ENCODE measurements at places on chromosomes 12 and 14. TPM values are rescaled to one million over a fixed set of nuclear protein-coding genes. Genes with fewer than 3 reads are reported as not detected.

DNA sequence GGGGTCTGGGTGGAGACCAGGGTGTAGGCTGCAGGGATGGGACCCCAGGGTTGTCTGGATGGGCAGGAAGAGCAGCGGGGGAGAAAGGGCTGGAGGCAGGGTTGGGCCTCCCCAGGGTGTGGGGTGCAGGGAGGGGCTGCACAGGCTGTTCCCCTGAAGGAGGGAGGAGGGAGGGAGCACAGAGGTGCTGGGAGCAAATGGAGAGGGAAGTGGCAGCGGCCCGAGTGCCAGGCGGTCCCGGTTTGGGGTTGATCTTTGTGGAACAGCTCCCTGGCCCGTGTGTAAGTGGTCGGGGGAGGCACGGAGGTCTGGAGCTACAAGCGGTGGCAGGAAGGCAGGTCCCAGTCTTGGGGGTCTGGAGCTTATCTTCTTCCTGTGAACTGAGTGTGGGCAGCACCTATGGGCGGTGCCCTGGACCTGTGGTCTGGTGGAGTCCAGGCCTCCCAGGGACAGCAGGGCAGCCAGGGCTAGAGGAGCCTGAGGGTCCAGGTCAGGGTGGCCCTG is 391.6 kb downstream of the TMEM121 start:
- no peak for DNase-seq

Gene ADAM21
- total RNA-seq, result not detected

Gene ACSM4
- total RNA-seq, result not detected

DNA sequence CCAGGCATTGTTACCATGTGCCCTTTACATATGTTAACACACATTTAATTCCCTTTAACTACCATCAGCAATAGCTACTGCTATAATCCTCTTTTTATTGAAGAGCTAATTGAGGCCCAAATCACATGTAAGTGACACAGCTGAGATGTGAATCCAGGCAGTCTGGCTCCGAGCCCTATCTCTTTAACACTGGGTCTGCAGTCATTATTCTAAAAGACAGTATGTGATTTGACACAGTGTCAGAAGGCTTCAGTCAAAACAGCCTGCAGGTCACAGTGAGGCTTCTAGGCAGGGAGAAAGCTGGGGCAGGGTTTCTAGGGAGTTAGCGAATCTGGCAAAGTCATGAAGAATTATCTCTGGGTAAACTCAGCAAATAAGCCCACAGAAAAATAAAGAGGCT is 148.2 kb downstream of the KIF21A start:
- DNase-seq, result no peak

- DNase-seq, result no peak
Observed at GRCh38 chr14:72864712-72865365, 29.1 kb downstream of the DPF3 start.

Gene LTBP2
- total RNA-seq, result not detected

Gene MEG3
- not detected for total RNA-seq

GRCh38 chr12:122721057-122721545 is 4.5 kb upstream of the HCAR3 start:
- no peak for DNase-seq

GRCh38 chr14:63275611-63276010 is 43.1 kb downstream of the GPHB5 start:
- no peak for DNase-seq

DNA sequence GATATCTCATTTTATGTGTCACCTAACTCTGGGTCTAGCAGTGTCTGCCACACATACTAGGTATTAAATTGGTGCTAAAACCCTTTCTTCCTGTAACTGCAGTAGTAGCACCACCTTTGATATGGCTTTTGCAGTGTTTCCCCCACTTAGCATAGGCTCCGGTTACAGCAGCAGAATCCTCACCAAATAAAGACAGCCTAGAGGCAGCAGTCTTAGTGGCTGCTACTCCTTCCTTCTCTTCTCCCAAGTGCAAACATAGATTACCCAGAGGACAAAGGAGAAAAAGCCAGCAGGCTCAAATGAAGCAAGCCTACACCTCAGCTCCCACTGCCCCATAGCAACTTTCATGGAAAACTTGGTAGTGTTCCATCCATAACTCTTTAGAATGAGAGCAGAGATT is 30.1 kb upstream of the ABCC9 start:
- DNase-seq, result peak; percentile 23

Gene ANO2
- total RNA-seq, result not detected

GRCh38 chr12:113619202-113619601 is 147.5 kb upstream of the LHX5 start:
- DNase-seq, result no peak

GRCh38 chr14:73789989-73790581 is 61.5 kb upstream of the PTGR2 start:
- peak; percentile 39 for DNase-seq

Gene WNT1
- total RNA-seq, result not detected

DNA sequence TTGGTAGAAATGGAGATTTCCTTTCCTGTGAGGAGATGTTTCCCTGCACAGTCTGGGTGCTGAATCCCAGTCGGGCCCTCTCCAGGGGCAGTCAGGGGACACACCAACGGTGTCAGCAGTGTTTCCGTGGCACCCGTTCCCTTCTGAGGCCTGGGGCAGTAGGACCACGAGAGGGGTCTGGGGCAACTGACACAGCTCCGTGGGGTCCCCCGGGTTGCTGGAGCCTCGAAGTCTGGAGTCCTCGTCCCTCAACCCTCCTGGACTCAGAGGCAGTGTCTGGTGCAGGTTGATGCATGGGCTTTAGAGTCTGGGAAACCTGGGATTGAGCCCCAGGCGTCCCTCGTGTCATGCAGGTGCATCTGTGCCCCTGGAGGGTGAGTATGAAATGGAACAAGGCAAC is 327.3 kb downstream of the ADGRD1 start:
- DNase-seq, result no peak

GRCh38 chr14:100104523-100105300 is 39.5 kb downstream of the EVL start:
- no peak for DNase-seq

Gene SINHCAF
- total RNA-seq, result 73.7 TPM

Gene MMP17
- total RNA-seq, result not detected

- no peak for DNase-seq
Observed at GRCh38 chr12:52772188-52772587, 5.0 kb downstream of the KRT76 start.

GRCh38 chr12:93348575-93349435 is 28.9 kb upstream of the NUDT4 start:
- no peak for DNase-seq

Gene LETMD1
- 105 TPM for total RNA-seq

Gene IKZF4
- total RNA-seq, result 7.4 TPM

DNA sequence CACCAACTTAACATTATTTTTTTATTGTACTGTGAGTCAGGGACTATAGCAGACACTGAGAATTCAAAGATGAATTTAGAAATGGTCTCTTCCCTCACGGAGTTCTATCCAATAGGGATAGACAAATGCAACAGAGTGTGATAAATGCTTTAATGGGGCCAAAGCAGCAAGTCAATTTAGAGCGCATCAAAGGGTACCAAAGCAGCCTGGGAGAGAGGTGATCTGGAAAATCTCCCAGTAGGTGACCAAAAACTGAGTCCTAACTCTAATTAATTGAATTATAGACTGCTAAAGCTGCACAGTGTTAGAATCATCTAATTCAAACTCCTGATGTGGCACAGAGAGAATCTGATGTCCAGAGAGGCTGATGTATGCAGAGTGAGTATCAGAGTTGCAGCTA is 2.6 kb downstream of the LIN7A start:
- no peak for DNase-seq

DNA sequence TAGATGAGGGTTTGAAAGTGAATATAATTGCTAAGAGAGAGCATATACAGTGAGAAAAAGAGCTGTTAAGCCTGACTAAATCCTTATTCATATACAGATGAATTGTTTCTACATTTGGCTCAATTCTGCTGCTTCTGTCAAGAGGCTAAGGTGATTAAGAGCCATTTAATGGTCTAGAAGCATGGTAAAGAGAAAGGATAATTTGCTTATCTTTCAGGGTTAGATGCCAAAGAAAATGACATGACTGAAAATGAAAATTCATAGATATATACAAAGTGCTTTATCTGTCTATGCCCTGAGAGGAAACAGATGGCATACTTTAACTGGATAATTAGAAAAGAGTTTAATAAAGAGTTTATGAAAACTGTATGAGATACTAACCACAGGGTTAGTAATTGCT is 834.9 kb downstream of the SLC6A15 start:
- DNase-seq, result no peak

Gene POTEM
- total RNA-seq, result not detected

- DNase-seq, result no peak
Observed at GRCh38 chr12:52837413-52837741, 3.3 kb upstream of the KRT79 start.

Gene DDX51
- total RNA-seq, result 6.4 TPM

DNA sequence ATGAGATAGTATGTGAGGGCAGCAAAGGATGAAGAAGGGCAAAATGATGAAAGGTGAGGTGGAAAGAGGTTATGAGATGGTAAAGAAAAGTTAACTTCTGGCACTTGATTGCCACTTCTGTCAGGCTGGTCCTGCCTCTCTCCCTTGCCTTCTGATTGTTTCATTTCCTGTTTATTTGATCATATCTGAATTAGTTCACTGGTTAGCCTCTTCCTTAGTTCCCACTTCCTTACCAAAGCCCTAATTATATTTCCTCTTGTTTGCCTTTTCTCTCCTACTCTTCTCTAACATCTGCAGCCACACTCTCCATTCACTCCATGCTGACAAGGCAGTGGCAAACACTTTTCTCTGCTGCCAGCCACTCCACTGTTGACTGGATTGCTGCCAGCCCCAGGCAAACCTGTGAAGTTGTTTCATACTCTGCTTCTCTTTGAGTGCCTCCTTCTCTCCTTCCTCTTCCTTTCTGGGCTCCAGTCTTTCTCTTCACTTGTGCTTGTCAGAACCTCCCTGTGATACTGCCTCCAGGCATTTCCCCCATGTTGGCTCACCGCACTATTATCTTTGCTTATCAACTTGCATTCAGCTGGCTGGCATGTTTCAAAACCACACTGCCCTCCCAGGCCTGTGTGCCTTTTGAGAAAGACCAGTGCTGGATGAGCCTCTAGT is 8.1 kb downstream of the PNP start:
- peak; percentile 52 for DNase-seq

- no peak for DNase-seq
Observed at GRCh38 chr12:3671330-3672112, 81.4 kb downstream of the CRACR2A start.

GRCh38 chr14:53285821-53286220 is 132.7 kb upstream of the DDHD1 start:
- no peak for DNase-seq

Gene TEX52
- total RNA-seq, result not detected

DNA sequence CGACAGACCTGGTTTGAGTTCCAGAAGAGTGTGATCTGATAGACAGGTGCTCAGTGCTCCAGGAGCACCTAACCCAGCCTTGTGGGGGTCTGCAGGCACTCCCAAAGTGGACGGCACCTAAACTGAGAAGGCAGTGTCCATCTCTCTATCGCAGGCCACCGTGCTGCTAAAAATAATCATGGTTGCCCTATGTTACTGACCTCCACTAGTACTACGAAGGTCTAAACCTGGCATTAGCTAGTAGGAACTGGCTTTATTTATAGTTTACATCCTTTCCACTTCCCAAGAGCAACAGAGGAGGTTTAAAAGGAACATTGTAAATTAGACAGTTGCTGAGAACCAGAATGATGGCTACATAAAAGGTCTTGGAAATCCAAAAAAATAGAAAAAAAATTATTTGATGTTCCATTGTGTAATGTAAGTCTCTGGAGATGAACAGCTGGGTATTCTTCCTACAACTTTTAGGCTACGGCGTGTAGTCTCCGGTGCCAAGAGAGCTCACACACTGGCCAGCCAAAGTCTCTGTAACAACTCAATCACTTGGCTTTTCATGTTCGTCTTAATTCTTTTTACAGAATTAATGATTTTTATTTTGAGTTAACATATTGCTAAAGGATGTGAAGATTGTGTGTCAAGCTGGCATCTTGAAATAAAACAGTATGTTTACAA is 27.3 kb downstream of the PPFIBP1 start:
- DNase-seq, result no peak

DNA sequence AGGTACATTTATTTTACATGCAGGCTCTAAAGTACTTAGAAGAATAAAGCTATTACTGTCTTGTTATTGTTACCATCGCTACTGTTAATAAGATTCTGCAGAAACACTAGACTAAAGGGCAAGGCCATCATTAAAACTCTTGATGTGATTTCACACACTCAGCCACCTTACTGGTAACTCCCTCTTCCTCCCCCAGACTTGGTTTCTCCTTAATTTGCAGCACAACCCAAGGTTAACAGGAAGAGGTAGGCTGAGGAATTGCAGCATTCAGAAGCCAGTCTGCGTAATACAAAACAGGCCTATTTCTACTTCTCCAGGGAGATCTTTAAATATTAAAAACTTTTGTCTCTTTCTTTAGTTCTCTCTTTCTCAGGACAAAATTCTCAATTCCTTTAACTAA is 210.3 kb downstream of the BTG1 start:
- DNase-seq, result no peak

- DNase-seq, result no peak
Observed at GRCh38 chr14:61466249-61466904, 145.0 kb downstream of the PRKCH start.

GRCh38 chr14:31181271-31181670 is 26.3 kb downstream of the HECTD1 start:
- no peak for DNase-seq

- no peak for DNase-seq
Observed at GRCh38 chr14:96889091-96889490, 91.9 kb downstream of the VRK1 start.

Gene LRIG3
- not detected for total RNA-seq

Gene LEMD3
- 43.2 TPM for total RNA-seq

Gene ADAMTS20
- not detected for total RNA-seq

Gene MBD6
- 23.5 TPM for total RNA-seq

DNA sequence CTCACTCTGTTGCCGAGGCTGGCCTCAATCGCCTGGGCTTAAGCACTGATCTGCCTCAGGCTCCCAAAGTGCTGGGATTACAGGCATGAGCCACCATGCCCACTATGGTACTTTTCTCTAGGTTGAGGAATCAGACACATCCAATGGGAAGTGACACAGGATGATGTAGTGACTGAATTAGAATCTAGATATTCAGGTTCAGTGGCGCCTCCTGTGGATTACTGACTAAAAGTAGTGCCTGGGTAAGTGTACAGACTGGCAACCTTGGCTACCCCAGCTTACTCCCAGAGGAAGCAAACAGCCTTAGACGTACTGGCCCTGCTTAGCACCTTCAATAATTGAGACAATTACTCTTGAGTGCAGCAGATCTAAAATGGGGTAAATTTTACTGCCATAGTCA is 22.8 kb downstream of the GALNT8 start:
- DNase-seq, result no peak

Gene CD163
- not detected for total RNA-seq

Gene CABP1
- not detected for total RNA-seq

DNA sequence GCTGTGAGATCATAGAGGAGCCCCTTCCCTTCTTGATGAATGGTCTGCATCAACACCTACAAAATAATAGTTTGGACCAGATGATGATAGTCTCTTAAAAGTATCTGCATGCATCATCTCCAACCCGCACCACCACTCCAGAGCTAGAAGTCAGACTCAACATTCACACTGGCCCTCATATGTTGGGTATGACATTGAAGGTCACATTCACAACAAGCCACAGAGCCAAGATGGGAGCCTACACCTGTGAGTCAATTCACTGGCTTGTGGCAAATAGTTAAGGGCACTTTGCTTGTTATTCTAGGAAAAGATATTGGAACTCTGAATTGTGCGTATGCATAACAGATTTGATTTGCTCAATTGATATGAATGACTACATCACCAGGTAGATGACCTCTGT is 1197.9 kb downstream of the VRK1 start:
- no peak for DNase-seq

All from Karpas-422 (cell line).